Activated gamma-delta T cell treated with anti-CD3 and anti-CD28 coated beads, Interleukin-2, amount 50 U/mL, for 16 hours (primary cell): ENCODE measurements at places on chromosomes 3 and 15.

- DNase-seq = no peak
These were observed 1176.0 kb upstream of the ALCAM start for GRCh38 chr3:104190681-104191080.

DNA sequence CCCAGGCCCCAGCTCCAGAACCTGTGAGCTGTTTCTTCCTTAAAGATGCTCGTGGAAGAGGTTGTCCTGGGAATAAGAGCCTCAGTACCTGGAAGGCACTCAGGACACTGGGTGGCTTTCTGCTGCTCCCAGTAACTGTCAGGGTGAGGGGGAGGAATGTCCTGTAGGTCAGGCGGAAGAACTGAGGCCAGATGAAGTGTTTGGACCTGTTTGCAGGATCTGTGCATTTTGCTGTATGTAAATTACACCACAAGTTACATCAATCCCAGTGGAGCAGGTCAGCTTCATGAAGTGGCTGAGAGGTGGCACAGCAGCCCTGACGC, 27.1 kb downstream of the HDAC11 start:
- DNase-seq = no peak

GRCh38 chr15:69410248-69410874, 3.8 kb upstream of the KIF23 start:
- no peak for DNase-seq

- DNase-seq = no peak
These were observed 192.5 kb downstream of the RSL24D1 start for GRCh38 chr15:55003965-55004873.

DNA sequence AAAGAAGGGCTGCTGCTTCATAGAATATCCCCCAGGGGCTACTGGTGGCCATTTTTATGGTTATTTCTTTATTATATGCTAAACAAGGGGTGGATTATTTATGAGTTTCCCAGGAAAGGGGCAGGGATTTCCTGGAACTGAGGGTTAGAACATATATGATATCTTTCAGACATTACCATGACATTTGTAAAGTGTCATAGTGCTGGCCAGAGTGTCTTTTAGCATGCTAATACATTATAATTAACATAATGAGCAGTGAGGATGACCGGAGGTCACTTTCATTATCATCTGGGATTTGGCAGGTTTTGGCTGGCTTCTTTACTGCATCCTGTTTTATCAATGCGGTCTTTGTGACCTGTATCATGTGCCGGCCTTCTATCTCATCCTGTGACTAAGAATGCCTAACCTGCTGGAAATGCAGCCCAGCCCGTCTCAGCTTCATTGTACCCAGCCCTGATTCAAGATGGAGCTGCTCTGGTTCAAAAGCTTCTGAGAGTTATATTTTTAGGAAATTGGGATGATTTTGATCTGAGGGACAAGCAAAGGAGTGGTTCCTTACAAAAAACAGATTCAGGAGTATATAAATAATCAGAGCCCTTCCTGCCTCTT, 9.1 kb upstream of the ZBTB20 start:
- DNase-seq = no peak

- DNase-seq = no peak
These were observed 61.3 kb downstream of the PRTG start for GRCh38 chr15:55681631-55682030.

DNA sequence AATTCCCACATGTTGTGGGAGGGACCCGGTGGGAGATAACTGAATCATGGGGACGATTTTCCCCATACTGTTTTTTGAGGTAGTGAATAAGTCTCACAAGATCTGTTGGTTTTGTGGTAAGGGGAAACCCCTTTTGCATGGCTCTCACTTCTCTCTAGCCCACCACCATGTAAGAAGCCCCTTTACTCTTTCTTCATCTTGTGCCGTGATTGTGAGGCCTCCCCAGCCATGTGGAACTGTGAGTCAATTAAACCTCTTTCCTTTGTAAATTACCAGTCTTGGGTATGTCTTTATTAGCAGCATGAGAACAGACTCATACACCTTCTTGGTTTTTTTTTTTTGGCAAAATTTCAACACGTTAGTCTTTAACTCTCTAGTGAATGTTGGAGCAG, 18.1 kb downstream of the ARL8B start:
- no peak for DNase-seq

- no peak for DNase-seq
These were observed 13.4 kb downstream of the IFT57 start for GRCh38 chr3:108208831-108209230.

- no peak for DNase-seq
These were observed 30.4 kb downstream of the PSTPIP1 start for GRCh38 chr15:77025083-77025901.

- DNase-seq = no peak
These were observed 59.6 kb downstream of the ESYT3 start for GRCh38 chr3:138493804-138494606.

DNA sequence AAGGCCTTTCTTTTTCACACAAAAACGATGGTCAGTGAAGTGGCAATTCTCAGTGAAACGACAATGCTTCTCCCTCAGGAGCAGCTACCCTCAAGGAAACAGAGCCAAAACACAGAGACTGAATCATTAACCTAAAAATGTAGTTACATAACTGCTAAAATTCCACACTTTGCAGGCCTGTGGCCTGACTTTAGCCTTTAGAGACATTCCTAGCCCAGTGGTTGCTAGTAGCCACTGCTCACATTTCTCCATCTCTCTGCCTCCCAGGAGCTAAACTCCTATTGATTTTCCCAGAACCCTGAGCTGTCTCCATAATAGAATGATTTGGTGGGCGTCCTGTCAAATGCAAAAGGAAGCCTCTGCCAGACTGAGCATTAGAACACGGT, 630.1 kb upstream of the KCNMB2 start:
- no peak for DNase-seq

DNA sequence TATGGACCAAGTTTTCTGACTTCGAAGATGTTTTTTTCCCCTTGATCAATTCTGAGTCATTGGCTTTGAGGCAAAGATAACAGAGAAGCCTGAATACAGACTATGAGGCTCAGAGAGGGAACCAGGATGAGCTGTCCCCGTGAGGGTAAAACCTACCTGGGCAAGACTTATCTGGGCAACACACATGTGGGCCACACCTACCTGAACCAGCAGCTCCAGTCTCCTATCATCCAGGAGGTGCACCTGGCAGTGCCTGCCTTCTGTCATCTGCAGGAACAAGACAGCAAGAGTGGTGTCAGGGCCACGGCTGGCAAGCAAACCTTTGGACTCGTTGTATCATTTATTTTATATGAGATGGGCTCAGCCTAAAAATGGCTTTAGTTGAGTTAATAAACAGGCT, 72.6 kb downstream of the FRMD4B start:
- DNase-seq = no peak

DNA sequence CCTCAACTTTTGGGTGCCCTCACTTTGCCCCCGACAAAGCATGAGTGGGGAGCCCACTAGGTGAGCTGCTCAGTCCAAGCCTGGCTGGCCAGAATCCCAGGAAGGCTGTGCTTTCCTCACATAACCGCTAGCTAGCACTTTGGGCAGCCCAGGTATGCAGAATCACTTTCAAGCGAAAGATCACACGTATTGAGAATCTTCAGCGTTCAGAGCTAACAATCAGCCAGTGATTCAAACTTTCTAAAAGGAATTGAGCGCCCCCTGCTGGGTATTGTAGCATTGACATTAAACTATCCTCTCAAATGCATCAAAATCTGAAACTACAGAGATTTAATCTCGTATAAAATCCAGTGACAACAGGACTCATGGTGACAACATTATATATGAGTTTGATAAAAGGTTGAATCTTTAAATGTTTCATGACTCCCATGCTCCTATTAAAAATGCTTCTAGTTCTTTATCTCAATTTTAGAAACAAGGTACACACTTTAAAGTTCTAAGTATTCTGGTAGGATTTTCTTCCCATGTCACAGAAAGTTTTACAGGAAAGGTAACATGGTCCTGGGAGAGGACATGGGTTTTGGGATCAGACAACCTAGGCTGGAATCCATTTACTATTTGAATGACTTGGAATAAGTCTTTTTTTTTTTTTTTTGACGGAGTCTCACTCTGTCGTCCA, 11.8 kb downstream of the ANAPC13 start:
- peak; percentile 80 for DNase-seq

DNA sequence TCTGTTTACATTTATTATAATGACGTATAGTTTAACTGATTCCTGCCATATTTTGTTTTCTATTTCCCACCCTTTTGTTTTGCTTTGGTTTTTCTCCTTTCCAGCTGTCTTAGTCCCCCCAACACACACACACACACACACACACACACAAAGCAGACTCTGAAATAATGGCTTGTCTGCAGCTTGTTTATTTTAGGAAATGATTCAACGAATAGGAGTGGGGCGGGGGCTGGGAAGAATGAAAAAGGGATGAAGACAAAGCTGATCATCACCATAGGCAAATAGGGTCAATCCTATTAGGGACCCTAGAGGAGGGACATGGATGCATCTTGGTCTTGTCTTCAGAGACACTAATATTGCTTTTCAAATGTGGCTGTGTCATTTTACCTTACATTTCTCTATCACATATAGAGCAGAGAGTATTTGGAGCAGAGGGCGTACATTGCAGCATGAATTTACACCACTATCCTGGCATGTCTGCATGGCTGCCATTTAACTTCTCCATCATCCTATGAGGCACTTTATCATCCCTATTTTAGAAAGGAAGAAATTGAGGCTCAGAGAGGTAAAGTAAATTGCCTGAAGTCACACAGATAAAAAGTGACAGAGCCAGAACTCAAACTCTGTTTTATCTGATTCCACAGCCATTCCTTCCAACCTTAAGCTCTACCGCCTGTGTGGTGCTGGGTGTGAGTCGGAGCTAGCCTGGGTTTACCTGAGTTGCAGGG, 147.2 kb upstream of the TPM1 start:
- no peak for DNase-seq

- no peak for DNase-seq
These were observed 122.5 kb downstream of the FOXB1 start for GRCh38 chr15:60126661-60127060.

DNA sequence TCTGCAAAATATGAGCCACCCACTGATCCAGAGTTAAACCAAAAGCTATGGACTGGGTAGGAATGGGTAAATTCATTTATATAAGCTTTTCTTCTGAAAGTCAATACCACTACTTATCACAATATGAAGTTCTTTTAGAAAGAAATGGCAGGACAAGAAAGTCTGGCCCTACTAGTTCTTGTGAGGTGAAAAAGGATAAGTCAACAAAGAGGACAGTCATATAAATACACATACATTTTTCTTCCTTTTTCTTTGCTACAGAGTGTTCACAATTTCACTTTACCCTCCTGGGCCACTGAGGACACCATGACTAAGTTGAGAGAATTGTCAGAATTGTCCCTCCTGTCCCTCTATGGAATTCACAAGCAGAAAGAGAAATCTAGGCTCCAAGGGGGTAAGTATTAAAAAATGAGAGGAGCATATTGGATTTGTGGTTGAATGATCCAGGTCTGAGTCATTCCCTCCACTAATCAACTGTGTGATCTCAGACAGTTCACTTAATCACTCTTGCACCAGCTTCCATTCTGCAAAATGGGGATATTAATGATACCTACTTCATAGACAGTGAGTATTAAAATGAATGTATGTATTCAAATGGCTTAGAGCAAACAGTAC, 27.6 kb downstream of the ACP3 start:
- DNase-seq = no peak

GRCh38 chr15:31004220-31004733, 12.8 kb upstream of the MTMR10 start:
- no peak for DNase-seq

DNA sequence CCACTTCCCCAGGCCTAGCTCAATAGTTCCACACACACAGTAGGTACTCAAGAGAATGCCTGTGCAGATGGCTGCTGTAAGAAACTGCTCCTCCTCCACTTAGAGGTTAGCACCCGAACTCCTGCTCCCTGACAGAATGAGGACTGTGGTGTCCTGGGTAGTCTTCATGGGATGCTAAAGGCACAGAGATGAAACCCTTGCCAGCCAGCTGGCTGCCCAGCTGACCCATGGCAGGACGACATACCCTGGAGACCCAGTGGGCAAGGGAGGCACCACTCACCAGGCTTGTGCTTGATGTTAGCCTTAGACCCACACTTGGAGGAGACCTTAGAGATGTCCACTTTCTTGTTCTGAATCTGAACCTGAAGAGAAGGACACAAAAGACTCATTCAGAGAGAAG, 54.2 kb downstream of the DHX30 start:
- DNase-seq = no peak

- no peak for DNase-seq
These were observed 123.9 kb downstream of the LRRK1 start for GRCh38 chr15:101043011-101043410.

- DNase-seq = no peak
These were observed 158.0 kb downstream of the CDIN1 start for GRCh38 chr15:36737430-36737891.

- no peak for DNase-seq
These were observed 246.5 kb downstream of the ULK4 start for GRCh38 chr3:41715376-41715775.

DNA sequence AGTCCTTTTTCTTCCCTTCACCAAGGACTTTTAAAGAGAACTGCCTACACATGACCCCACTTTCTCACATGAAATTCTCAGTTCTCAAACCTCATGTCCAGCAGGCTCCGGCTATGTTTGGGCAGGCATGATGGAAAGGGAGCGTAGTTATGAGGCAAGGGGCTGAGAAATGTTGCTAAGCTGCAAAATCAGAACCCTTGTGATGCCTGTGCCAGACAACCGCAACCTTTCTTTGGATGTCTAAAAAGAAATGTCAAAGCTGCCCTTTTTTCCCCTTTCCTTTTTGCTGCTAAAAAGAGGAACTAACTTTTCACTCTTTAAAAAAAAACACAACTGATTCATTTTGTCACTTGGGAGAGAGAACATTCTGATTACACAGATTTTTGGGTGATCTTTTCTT, 19.2 kb downstream of the GNB4 start:
- DNase-seq = no peak

DNA sequence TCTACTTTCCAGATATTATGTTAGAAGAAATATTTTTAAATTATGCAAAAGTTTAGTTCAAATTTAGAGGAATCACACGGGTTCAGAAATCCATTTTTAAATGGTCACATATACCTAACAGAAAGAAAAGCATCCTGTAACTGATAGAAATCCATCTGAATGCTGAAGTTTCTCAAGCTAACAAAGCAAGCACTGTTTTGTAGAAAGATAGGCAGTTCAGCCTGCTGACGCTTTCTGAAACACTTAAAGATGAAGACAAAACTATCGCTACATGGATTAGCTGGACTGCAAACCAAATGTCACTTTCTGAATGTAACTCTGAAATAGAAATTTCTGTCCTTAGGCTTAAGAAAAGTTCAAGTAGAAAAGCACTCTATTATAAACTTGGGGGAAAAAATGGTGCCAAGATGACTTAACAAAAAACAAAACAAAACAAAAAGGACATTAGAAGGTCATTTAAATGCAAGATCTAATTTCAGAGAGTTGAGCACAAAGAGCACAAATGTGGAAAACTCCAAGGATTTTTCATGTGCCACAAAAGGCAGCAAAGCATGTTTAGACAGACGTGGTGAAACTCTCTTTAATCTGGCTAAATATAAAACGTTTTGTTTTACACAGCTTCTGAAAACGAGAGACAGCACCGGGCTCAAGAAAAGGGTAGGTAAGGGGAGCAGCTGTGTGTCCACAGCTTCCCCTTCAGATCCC, 1.2 kb downstream of the PLOD2 start:
- DNase-seq = no peak

- DNase-seq = no peak
These were observed 17.5 kb downstream of the ANKRD63 start for GRCh38 chr15:40265355-40265754.
